ENCODE measurements at places on chromosomes 11 and 22.
A peak's percentile ranks its signal among the peaks of the same experiment; 100 is the strongest.

DNA sequence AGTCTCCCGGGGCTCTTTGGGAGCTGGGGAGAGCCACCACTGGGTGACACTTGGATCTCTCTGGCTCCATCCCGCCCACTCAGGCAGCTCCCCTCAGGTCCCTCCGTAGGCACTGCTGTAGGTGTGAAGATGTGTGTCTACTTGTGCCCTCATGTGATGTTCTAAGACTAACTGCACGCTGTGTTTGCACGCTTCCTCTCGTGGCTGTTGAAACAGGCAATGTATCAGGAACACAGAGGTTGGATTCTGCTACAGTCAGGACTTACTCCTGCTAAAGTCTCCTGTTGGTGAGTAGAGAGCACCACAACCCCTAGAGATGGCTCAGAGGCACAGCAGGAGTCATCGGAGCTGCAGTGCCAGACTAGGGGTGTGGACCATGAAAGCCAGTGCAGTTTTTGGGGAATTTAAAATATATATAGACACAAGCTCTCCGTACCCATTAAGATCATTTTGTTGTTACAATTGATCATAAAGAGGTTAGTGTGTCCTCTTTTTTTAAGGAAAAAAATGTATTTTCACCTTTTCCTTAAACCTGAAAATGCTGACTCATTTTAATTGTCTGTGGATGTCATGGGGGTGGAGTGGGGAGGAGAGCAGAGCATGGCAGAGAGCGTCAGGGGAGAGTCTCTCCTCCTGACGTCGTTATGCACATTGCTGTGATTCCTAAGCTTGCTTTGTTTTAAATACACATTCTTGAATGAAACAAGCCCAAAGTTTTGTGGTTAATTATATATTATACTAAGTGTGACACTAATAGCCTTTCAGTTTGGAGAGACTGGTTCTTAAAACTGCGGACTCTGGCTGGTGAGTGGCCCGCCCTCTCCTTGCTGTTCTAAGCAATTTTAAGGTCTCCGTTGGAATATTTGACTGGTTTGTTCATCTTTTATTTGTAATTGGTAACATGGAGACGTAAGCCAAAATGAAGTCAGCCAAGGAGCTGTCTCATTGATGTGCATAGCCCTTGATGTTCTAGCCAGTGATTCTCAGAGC, 16.2 kb upstream of the CTTN start:
- no peak for DNase-seq

- no peak for DNase-seq
Measured at GRCh38 chr11:128283451-128283850, 303.9 kb downstream of the ETS1 start.

DNA sequence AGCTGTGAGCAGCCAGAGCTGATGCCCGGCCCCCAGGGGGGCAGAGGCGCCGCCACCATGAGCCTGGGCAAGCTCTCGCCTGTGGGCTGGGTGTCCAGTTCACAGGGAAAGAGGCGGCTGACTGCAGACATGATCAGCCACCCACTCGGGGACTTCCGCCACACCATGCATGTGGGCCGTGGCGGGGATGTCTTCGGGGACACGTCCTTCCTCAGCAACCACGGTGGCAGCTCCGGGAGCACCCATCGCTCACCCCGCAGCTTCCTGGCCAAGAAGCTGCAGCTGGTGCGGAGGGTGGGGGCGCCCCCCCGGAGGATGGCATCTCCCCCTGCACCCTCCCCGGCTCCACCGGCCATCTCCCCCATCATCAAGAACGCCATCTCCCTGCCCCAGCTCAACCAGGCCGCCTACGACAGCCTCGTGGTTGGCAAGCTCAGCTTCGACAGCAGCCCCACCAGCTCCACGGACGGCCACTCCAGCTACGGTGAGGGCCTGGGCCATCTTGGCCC, 6.1 kb downstream of the CDC42EP1 start:
- peak; percentile 22 for DNase-seq

GRCh38 chr11:135027461-135027860, 615.4 kb upstream of the B3GAT1 start:
- peak; percentile 5 for DNase-seq

GRCh38 chr11:69697469-69697843, 6.4 kb downstream of the FGF19 start:
- DNase-seq = no peak

GRCh38 chr11:95242845-95243605, 12.0 kb upstream of the SESN3 start:
- no peak for DNase-seq

Measured in activated CD4-positive, alpha-beta T cell treated with anti-CD3 and anti-CD28 coated beads, Interleukin-2, amount 50 U/mL, for 16 hours (primary cell).